Activated T-cell treated with anti-CD3 and anti-CD28 coated beads for 1 hour (primary cell): ENCODE measurements at places on chromosomes 6 and 20.

GRCh38 chr6:2101213-2101612 lies 144.2 kb downstream of the GMDS start:
- no peak for DNase-seq

DNA sequence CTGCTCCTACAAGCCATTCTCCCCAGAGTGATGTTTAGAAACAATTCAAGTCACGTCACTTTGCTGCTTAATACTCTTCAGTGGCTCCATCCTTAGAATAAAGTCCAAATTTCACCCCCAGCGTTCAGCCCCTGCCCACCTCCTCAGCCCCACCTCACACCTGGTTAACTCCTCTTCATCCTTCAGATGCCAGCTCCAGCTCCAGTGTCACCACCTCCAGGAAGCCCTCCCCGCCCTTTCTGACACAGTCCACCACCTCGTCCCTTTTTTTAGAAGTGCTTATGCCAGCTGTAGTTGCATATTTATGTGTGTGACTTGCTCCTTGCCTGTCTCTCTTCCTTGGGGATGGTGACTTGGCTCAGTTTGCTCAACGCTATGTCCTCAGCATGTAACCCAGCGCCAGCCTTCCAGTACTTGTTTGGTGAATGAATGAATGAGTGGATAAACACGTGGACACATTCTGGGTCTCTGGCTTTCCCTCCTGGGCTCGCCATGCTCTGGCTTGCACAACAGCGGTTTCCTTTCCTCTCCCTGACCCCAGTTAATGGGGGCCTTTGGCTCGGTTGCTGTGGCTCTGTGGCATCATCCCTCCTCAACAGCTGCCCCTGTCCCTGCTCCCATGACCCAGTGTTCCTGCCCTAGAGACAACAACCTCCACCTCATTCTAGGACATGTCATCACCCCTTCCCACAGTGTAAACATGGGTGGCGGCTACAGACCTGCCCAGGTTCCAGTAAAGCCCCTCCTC lies 3.7 kb upstream of the IP6K3 start:
- no peak for DNase-seq

GRCh38 chr6:27617700-27618689 lies 145.1 kb upstream of the ZNF184 start:
- DNase-seq = no peak

DNA sequence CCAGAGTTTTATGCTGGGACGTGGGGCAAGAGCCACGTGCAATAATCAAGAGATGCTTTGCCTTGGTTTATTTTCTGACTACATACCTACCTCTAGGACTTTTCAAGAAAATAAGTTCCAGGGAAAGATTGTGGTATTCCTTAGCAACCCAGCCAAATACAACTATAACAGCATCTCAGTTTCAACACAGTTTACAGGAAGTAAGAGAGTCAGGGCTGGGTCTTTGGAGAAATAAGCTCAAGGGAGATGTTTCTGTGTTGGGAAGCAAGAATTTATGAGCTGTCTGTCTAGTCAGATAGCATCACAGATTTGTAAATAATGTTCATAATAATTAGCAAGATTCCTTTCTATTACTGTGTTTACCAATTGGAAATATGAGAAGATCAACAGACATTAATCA lies 35.1 kb downstream of the MAP3K5 start:
- no peak for DNase-seq

DNA sequence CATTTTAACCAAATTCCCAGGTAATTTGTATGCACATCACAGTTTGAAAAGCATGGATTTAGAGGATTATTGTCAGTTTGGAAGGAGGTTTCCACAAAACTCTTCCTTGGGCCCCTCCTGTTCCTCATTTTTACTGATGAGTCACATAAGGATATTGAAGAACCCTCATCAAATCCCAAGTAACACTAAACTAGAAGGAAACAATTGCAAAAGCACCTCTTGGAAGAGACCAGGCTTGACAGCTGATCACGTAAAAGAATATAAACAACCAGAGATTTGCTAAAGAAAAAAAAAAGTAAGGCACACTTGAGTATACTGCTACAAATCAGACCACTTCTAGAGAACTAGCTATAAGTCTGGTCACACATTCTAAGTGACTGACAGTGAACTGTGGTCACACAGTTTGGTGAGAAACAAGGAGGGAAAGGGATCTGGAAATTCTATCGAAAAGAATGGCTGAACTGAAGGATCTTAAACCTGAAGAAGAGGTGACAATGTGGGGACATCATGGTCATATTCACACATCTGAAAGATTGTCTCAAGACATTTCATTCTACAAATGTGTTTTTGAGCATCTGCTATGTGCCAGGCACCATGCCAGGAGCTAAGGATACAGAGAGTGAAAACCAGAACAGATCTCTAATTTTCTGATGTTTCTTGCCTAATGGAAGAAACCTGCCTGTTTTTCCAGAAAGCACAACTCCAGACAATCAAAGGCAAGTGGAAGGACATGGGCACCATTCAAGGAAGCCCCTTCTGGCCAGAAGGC lies 24.1 kb downstream of the ZHX3 start:
- DNase-seq = no peak
